Stimulated activated CD4-positive, alpha-beta T cell treated with anti-CD3 and anti-CD28 coated beads, Interleukin-1b, Interleukin-23, amount 100 ng/mL, for 48 hours (primary cell): ENCODE measurements at places on chromosomes 6 and 20.
A peak's percentile ranks its signal among the peaks of the same experiment; 100 is the strongest.

- no peak for DNase-seq
Observed at GRCh38 chr6:89690944-89691324, 52.4 kb upstream of the LYRM2 start.

- no peak for DNase-seq
Observed at GRCh38 chr6:167306401-167306998, 15.4 kb downstream of the UNC93A start.

DNA sequence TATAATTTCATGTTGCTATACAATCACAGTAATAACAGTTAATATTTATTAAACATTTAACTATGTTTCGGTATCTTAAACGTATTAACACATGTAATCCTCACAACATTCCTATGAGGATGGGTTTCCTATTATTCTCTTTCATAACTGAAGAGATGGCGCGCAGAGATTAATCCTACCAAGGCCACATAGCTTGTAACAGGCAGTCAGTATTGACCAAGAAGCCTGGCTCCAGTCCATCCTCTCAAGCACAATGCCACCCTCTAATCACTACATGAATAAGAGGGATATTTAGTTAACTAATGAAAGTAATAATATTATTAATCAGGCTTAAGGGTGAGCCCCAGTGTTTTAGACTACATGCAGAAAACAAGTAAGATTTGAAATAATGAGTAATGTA, 149.7 kb upstream of the SIM1 start:
- DNase-seq, result no peak

DNA sequence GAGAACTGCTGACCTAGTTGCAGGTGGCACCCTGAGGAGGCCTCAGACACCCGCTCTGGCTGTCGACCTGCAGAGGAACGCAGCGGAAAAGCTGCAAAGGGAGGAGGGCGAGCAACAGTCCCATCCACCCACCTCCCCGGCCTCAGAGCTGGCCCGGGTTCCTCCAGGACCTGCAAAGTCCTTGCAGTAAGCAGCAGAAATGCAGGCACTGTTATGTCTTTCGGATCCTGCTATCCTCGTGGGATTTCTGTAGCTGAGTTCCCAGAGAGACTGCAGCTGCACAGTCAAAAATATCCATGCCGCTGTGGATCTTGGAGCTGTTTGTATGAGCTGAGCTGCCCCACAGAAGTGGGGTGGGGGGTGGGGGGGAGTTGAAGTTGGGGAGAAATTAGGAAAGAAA, 251.3 kb downstream of the ANKRD60 start:
- DNase-seq, result no peak

DNA sequence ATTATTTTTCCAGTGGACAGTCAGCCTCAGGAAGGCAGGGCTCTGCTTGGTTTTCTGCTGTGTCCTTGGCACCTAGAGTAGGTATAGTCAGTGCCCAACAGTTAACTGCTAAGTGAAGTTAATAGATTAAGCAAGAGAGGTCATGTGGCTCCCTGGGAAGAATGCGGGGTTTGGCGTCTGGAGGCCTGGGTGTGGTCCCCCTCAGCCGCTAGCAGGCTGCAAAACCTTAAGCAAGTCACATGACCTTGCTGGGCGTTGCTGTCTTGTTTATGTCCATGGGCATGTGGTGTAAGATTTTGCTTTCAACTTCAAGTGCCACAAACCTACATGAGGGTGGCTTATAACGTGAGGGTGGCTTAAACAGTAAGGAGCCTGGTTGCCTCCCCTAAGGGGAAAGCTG, 75.5 kb upstream of the SCP2D1 start:
- DNase-seq, result no peak

DNA sequence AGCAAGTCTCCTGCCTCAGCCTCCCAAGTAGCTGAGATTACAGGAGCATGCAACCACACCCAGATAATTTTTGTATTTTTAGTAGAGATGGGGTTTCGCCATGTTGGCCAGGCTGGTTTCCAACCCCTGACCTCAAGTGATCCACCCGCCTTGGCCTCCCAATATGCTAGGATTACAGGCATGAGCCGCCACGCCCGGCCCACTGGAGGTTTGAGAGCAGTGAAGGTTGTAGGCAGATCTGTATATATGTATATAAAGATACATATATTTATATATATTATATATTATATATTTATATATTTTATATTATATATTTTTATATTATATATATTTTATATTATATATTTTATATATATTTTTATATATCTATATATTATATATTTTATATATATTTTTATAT, 38.2 kb upstream of the TTPAL start:
- no peak for DNase-seq

- DNase-seq, result no peak
Observed at GRCh38 chr20:17570347-17571152, 675 bp downstream of the DSTN start.

DNA sequence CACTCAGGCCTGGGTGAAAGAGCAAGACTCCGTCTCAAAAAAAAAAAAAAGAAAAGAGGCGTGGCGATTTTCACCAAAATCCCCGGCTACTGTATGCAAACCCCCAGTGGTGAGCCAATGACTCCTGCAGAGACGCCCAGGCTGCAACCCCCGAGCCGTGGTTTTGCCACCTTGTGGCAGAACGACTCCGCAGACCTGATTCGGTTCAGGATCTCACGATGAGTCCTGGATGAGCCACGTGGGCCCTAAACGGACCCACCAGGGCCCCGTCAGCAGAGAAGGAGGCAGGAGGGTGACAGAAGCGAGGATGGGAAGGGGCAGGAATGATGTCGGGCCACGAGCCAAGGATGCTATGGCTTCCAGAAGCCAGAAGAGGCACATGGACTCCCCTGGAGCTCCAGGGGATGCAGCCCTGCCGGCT, 42.5 kb downstream of the SLC2A4RG start:
- peak; percentile 20 for DNase-seq

DNA sequence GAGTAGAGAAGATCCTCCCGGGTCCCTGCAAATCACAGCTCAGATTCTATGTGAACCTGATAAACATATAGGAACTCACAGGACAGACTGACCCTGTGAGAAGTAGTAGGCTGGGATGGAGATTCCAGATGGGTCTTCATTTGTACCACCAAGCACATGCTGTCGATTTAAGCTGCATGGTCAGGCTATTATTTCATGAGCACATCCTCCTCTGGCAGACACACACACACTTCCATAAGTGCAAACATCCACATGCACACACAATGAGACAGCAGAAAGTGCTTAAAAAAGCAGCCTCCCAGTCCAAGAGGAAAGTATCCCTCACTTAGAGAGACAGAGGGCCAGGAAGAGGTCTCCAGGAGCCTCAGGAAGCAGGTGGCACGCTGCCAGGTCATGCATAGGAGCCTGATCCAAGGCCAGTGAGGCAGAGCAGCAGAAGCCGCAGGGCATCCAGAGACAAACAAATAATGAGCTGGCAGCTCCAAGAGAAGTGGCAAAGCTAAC, 131.8 kb downstream of the UNC5CL start:
- DNase-seq, result no peak

GRCh38 chr6:33427585-33428223, 7.8 kb downstream of the SYNGAP1 start:
- DNase-seq, result peak; percentile 48

DNA sequence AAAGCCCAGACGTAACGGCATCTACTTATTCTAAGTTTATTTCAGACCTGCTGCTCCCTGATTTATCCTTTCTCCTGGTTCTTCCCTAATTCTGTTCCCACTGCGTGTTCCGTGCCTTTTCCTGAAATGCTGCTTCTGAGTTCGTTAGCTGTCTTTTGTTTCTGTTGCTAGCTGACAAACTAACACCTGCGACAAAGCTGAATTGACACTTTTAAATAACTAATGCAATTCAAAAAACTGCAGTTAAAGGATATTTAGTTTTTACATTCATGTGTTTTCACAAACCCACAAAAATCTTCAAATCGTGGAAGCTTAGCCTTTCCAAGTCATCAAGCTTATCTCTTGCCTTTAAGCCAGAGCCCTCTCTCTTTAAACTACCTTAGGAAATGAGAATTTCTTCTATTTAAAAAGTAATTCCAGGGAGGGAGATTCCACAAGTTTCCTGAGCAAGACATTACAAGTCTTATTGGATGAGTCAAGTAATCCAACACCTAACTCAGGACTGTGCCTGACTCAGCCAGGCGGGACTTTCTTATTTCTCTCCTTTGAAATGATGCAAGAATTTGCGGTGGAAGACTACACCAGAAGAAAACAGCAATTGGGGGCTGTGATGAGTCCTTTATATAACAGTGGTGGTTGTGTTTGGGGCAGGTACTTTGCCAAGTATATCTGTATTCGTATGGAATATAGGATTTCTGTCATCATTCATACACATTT, 6.3 kb downstream of the ADTRP start:
- peak; percentile 34 for DNase-seq

DNA sequence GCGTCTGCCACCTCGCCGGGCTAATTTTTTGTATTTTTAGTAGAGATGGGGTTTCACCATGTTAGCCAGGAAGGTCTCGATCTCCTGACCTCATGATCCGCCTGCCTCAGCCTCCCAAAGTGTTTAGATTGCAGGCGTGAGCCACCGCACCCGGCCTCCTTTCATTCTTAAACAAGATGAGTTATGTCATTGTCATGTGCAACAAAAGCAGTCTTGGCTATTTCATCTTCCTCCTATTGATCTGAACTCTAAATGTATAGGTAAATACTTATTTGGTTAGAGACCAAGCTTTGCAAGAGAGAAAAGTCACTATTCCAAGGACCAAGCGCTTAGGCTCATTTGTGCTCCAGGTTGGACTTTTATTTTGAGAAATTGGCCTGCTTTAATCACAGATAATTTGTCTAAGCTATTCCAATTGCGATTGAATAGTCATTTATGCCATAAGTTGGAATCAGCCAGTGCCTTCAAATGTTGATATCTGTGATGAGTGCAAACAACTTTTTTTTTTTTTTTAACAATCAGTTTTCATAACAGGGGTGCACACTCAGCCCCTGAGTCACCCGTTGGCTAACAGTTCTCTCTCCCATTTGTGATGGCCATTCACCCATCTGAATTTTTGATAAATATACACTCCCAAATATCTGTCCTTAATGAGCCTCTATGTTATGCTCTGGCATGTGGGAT, 167.3 kb downstream of the BCAS1 start:
- DNase-seq, result no peak

DNA sequence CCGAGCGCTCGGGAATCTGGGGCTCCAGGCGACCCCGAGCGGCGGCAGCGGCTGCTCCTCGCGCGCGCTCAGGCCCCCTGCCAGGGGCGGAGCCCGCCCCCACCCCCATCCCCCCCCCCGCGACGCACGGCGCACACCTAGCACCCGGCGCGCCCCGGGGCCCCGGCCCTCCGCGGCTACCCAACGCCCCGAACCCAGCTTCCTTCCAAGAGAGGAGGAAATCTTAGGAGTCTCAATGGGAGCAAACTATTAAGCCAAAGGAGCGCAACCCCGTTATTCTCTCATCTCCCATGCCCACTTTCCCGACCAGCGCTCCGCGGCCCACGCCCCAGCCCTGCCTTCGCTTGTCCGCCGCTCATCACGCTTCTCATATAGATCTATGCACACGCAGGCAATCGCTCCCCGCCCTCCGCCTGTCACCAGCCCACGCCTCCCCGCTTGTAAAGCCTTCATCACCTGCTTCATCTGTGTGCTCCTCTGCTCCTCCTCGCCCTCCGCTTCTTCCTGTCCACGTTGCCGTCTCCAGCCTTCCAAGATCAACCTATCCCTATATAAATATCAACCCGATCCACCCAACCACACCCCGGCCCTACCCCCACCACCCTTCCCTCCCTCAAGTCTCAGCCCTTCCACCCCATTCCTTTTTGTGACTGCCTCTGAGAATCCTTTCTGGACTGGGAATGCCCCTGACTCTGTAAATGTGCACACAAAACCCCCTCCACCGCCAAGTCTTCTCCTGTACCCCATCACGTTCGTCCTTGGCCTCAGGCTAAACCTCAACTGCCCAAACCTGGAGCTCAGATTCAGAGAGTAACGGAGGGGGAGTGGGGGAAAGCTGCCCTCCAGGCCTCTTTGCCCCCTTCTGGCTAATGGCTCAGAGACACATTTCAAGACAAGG, at the start of gene DLK2:
Gene DLK2, minus strand, starts transcription at position 18 of the 898 bp plus-strand sequence. CDS start 723 bp downstream, outside the sequence.
- DNase-seq, result peak; percentile 47

DNA sequence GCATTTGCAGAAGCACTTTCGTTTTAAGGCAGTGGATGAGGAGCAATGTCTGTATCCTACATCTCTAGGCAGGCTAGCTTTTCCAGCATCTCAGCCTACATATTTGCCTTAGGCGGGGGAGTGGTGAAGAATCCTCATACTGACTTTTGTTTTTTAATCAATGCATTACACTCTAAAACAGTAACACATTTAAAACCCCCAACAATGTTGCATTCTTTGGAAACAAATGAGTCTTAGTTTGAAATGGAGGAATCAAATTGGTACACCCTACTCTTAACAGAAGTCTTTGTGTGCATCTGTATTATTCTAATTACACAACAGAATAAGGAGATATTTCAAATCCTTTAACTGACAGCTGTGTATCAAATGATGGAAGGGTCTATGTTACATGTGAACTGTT, 9.0 kb downstream of the NKAIN2 start:
- DNase-seq, result no peak

DNA sequence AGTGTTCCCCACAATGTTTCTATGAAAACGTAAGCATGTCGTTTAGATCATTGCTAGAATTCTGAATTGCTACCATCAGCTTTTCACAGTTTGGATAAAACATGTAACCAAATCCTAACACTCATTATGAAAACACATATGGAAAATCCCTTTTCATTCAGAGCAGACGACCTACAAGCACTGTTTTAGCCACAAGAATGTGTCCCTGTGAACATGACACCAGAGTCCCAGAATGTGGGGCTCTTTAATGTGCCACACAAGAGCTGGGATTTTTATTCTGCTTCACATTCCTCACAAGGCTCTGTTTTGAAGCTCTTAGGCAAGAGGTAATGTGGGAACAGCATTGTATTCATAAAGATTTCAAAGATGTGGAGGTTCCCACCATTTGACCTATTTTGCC, 141.1 kb upstream of the CITED2 start:
- DNase-seq, result no peak

GRCh38 chr6:160791981-160792418, 90.0 kb downstream of the PLG start:
- no peak for DNase-seq

- DNase-seq, result no peak
Observed at GRCh38 chr20:51366155-51366886, 176.2 kb downstream of the NFATC2 start.

- no peak for DNase-seq
Observed at GRCh38 chr6:22141241-22141745, 155.5 kb downstream of the PRL start.

- no peak for DNase-seq
Observed at GRCh38 chr6:137351890-137352289, 132.7 kb upstream of the IFNGR1 start.

DNA sequence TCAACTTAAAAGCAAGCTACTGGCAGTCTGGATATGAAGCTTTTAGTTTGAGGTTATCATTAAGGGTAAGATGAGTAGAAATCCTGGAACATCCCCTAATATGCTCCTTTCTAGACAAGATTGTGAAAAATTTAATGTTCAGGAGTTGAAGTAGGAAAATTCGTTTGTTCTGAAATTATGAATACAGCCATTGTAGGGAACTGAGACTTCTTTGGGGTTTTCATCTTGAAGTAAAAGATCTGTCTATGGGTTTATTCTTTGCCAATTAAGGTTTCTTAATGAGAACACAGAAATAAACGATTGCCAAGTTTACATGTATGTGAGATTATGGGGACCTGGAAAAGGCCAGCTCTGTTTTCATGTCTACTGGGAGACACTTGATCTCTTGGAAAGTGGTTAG, 225.6 kb upstream of the MOCS1 start:
- no peak for DNase-seq

- no peak for DNase-seq
Observed at GRCh38 chr6:85126485-85127167, 323.3 kb upstream of the NT5E start.

- peak; percentile 32 for DNase-seq
Observed at GRCh38 chr20:32792316-32792715, 27.4 kb upstream of the MAPRE1 start.

GRCh38 chr6:25601800-25602673, 50.0 kb upstream of the SCGN start:
- no peak for DNase-seq

GRCh38 chr6:165845493-165845892, 182.5 kb upstream of the PDE10A start:
- no peak for DNase-seq
